ENCODE measurements at places on chromosomes 7 and 10. TPM values are rescaled to one million over a fixed set of nuclear protein-coding genes. Genes with fewer than 3 reads are reported as not detected.

The SPDYE16 gene
- 2.0 TPM for polyA plus RNA-seq

The GDF2 gene
- polyA plus RNA-seq = not detected

The GPR37 gene
- polyA plus RNA-seq = 1.2 TPM

The PRPS1L1 gene
- polyA plus RNA-seq = not detected

The ARHGEF35 gene
- polyA plus RNA-seq = 19.6 TPM

The C10orf67 gene
- polyA plus RNA-seq = 2.0 TPM

The PRF1 gene
- polyA plus RNA-seq = 0.41 TPM

The AZGP1 gene
- polyA plus RNA-seq = 67.1 TPM

The HABP2 gene
- polyA plus RNA-seq = 0.73 TPM

- no peak for DNase-seq
Measured at GRCh38 chr7:17369691-17370426, 71.4 kb downstream of the AHR start.

- no peak for DNase-seq
Measured at GRCh38 chr10:3389130-3389529, 216.5 kb upstream of the PITRM1 start.

- DNase-seq = no peak
Measured at GRCh38 chr7:82270870-82271269, 172.7 kb downstream of the CACNA2D1 start.

- DNase-seq = no peak
Measured at GRCh38 chr10:27099448-27099847, 846 bp downstream of the ANKRD26 start.

GRCh38 chr7:90688810-90689209 is 92.7 kb downstream of the CDK14 start:
- DNase-seq = no peak

- DNase-seq = no peak
Measured at GRCh38 chr10:5959142-5959541, 18.2 kb downstream of the IL15RA start.

DNA sequence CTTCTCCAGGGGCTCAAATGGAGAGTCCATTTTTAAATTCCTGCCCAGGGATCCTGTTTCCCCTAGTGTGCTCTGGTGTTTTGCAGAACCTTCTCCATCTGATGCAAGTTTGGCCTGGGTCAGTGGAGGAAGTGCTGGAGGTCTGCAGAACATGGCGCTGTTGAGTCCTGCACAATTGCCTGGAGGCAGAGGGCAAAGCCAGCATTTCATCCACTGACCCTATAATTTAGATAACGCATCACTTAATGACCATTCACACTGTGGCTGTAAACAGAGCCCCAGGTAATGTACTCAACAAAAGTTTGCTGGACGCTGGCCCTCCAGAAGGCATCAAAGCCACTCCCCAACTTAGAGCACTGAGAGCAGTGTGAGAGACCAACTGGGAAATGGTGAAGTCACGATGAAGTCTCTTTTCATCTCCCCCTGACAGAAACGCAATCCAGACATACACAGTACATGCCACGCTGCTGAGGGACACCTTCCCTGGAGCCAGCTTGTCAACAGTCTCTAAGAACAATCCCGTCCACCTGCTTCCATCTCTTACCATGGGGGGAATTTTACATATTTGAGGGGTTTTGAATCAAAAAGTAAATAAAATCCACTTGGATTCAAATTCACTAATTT is 13.4 kb downstream of the C10orf71 start:
- DNase-seq = no peak

- DNase-seq = peak; percentile 50
Measured at GRCh38 chr10:7085913-7086589, 324.8 kb downstream of the SFMBT2 start.

DNA sequence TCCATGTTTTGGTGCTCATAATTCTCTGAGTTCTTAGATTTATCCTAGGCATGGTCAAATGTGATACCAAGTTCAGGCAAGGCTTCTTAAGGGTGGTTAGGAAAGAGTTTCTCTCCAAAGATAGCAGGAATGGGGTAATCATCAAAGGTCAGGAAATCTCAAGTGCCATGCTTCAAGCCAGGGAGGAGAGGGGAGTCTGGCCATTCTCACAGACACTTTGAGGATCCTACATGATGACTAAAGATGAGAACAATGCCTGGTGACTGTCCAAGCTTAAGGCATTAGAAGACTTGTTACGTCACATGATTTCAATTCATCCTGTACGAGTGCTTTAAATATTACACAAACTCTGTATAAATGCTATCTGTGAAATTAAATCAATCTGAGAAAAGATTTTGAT is 59.4 kb downstream of the POM121L12 start:
- no peak for DNase-seq

- DNase-seq = no peak
Measured at GRCh38 chr7:131827421-131827820, 271.0 kb upstream of the PODXL start.

DNA sequence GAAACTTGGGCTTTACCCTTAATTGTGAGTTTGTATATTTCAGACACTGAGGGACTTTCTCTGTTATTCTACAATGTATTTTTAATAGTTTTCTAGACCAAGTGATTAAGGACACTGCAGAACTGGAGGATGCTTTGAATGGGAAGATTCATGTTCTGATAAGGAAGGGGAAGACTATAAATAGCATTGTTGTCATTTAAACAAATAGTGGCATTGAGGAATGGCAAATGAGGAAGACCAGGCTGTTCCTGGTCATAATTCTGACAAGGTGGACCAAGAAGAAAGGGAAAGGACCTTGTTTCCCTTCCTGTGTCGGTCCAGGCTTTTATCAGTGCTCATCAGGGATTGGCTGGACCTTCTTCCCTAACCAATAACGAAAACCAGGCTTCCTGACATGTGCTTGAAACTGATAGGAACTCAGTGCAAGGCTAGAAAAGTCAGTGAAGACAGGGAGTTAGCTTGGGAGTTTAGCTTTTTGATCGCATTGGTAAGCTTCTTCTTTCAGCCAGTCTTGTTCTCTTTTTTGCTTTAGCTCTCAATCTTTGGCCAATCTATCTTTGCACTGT is 116.2 kb downstream of the ITGA8 start:
- no peak for DNase-seq
